ENCODE measurements at places on chromosomes 16 and 17. TPM values are rescaled to one million over a fixed set of nuclear protein-coding genes. Genes with fewer than 3 reads are reported as not detected.

The KRT15 gene
- total RNA-seq, result not detected

The USP43 gene
- total RNA-seq, result 0.16 TPM

The FOXO3B gene
- total RNA-seq, result 5.7 TPM

GRCh38 chr17:8109661-8110455 lies 8.5 kb downstream of the ALOXE3 start:
- DNase-seq, result no peak

DNA sequence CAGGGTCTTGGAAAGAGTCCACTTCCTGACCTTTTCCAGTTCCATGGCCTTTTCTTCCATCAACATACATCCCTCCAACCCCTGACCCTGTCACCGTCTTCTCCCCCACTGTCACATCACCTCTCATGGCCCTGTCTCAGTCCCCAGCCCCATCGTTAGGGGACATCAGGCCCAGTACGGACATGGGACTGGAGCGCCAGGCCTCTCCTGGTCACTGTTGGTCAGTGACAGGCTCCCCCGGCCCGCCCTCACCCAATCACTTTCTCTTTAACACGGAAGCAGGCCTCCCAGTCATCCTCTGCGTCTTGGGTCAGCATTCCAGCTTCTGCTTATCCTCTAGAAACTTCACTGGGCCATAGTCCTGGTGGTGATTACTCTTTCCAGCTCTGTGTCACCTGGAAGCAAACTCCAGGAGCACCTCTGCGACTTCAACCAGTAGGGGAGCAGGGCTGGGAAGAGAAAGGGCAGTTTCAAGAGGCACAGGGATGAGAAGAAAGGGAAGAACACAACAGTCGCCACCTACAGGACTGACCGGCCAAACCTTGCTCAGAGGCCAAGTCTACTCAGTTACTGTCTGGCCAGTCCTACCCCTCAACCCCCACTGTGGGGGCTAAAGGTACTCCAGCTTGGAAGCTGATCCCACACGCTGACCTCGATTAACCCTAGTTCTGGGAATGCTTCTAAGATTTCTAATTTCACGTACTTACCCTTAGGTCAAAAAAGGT lies 15.9 kb upstream of the ICAM2 start:
- DNase-seq, result peak; percentile 42

Measured in sigmoid colon (tissue), 7 donors.